ENCODE measurements at places on chromosomes 12 and 14.

GRCh38 chr12:131024721-131025120, 71.0 kb downstream of the ADGRD1 start:
- DNase-seq = no peak

DNA sequence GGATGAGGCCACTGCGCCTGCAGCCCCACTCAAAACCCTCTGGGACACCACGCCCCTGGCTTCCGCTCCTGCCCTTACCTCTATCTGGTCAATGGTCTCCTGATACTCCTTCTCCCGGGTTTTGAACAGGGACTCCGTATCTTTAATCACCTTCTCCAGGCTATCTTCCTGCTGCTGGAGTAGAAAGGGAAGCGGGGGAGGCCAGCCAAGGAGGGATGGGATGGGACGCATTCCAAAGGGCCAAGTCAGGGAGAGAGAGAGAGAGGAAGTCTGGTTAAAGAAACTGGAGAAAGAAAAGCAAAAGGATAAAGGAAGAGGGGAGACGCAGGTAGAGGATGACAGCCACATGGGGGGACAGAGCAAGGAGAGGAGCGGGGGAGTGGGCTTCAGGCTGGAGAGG, 7.9 kb downstream of the IFFO1 start:
- DNase-seq = no peak

DNA sequence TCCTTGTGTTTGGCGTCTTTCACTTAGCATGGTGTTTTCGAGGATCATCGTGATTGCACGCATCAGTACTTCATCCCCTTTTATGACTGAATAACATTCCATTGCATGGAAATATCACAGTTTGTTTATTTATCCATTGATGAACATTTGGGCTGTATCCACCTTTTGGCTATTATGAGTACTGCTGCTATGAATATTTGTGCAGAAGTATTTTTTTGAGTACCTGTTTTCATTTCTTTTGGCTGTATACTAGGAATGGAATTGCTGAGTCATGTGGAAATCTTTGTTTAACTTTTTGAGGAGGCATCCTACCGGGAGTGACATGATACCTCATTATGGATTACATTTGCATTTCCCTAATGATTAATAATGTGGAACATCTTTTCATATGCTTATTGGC, 66.4 kb downstream of the WNK1 start:
- no peak for DNase-seq

DNA sequence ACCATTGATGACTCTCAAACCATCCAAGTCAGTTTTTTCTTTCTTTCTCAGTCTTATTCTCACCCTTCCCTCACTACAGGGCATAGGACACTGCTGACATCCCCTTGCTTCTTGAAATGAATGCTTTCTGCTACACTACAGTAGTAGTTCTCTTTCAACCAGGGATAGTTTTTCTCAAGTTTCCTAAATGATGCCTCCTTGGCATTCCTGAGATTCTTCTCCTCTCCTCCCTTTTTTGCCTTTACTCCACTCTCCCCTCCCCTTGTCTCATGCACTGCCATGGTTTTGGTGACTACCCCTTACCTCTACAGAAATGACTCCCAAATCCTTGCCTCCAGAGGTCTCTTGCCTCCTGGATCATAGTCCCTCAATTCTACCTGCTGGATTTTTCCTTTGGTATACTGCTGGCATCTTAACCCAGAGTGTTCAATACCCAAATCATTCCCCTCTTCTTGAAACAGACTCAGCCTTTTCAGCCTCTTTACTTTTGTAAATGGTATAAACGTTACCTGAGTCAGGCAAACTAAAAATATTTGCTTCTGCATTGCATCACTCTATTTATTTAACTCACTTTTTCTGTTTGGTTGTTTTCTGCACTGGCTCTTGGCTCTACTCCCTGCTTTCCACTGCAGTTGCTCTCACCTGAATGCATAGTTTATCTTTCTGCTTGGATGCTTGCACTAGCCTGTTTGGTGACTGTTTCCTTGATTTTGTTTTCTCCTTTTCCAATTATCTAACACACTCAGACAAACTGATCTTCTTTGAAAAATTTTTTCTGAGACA, 211.6 kb upstream of the IGF1 start:
- no peak for DNase-seq

- DNase-seq = no peak
Measured at GRCh38 chr12:96242597-96242996, 48.4 kb downstream of the ELK3 start.

GRCh38 chr12:114679452-114679875, 4.5 kb downstream of the TBX3 start:
- no peak for DNase-seq

DNA sequence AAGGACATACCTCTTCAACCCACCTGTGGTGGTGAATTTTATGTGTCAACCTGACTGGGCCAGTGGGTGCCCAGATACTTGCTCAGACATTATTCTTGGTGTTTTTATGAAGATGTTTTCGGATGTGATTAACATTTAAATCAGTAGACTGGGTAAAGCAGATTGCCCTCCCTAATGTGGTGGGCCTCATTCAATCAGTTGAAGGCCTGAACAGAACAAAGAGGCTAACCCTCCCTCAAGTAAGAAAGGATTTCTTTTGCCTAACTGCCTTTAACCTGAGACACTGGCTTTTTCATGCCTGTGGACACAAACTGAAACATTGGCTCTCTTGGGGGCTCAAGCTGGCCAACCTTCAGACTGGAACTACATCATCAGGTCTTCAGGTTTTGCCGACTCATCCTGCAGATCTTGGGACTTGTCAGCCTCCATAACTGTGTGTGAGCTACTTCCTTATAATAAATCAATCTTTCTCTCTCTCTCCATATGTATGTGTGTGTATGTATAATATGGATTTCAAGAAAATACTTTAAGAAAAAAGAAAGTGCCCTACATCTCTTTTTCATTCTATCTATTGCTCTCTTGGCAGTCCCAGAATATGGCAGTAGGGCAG, 39.4 kb downstream of the RTN1 start:
- no peak for DNase-seq

- DNase-seq = no peak
Measured at GRCh38 chr12:3523728-3524127, 32.7 kb downstream of the PRMT8 start.

DNA sequence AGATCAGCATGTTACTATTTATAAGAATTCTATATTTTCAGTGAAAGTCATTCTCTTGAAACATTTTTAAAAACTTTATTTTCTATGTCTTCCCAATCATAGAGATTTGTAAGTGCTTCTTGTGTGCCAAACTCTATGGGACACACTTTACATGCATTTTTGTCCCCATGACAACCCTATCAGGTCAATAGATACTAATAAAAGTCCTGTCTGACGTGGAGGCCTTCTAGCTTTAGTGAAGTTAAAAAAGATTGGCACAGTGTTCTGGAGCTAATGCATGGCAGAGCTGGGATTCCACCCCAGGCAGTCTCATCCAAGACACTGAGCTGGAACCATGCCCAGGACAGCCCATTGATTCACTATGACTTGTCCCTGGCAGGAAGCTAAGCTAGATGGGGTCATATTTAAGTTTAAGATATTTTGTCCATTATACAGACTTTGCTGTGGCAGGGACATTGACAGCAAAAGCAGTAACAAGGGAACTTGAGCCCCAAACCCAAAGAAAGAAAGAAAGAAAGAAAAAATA, 28.1 kb downstream of the TTC6 start:
- no peak for DNase-seq

DNA sequence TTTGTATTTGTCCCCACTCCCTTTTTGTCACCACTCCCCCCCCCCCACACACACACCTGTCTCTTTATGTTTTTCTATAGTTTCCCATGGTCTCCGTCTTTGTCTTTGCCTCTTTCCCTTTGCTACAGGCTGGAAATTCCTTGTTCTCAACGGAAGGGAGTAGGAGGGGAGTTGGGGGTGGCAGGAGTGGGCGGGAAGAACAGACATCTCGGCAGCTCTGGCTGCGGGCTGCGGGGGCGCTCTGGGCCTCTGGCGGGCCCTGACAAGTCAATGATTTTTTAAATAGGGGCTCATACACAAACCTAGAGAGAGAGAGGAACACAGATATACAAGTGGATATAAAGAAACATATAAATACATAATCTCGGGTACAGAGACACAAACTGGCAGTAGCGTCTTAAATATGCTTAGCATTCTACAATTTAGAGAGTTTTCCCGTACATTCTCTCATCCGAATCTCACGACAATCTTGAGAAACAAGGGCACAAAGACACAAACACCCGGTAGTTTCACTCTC, 2.4 kb upstream of the NAB2 start:
- peak; percentile 45 for DNase-seq

DNA sequence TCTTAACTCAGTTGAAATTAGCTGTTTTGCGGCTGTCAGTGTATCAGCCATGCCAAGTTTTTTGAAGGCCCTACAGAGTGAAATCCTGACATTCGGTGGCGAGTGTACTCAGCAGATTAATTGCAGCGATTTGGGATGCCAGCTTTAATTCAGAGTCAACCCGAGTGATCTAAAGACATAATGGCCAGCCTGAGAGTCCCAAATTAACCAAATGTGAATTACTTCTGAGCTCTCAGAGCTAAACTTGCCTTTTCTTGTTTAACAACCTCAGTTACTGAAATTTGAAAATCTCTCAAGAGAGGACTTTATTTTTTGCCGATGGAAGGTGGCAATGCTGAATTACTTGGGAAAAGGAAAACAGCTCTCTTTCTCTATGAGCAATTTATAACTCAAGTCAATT, 148.5 kb downstream of the GLT1D1 start:
- no peak for DNase-seq

DNA sequence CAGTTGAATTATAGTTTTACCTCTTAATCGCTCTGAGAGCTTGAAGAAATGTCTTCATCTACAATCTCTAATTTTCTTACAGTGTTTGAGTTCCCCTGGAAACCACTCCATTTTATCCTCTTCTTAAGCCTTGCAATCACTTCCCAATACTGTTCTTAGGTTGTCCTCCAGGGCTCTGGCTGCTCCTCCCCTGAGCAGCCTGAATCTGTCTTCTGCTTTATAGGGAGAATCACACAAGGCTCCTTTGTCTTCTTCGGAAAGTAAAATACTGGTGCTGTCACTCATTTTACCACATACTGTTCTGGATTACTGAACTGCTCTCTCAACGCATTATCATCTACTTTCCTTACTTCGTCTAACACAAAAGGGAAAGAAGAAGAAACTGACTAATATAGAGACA, 133.7 kb downstream of the MDGA2 start:
- DNase-seq = no peak

- DNase-seq = no peak
Measured at GRCh38 chr14:86999036-86999435, 993.9 kb downstream of the GALC start.

- no peak for DNase-seq
Measured at GRCh38 chr14:102275866-102276265, 29.1 kb downstream of the MOK start.

- DNase-seq = no peak
Measured at GRCh38 chr12:54060174-54060974, 6.7 kb downstream of the HOXC4 start.

- DNase-seq = no peak
Measured at GRCh38 chr14:37114559-37114958, 57.8 kb downstream of the SLC25A21 start.

DNA sequence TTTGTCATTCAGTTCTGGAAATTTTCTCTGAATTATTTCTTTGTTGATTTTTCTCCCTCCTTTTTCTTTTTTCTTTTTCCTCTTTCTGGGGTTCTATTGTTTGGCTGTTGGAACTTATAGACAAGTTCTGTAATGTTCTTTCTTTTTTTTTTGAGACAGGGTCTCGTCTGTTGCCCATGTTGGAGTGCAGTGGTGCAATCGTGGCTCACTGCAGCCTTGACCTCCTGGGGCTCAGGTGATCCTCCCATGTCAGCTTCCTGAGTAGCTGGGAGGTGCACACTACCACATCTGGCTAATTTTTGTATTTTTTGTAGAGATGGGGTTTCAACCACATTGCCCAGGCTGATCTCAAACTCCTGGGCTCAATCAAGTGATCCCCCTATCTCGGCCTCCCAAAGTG, 30.1 kb upstream of the TBC1D30 start:
- no peak for DNase-seq

DNA sequence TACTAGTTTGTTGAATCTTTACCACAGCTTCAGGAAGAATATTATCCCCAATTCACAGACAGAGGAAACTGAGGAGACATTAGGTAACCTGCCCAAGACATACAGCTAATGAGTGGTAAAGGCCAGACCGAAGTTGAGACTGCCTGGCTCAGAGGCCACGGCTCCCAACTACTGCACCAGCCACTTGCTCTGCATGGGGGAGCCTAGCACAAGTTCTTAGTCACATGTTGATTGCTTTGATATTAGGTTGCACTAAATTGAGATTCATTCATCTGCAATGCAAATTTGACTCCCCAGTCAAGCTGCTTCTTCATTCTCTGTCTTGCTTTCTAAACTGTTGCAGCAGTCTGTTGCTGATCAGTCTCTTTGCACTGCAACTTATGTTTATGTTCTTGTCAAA, 25.9 kb upstream of the POLR3B start:
- DNase-seq = no peak

DNA sequence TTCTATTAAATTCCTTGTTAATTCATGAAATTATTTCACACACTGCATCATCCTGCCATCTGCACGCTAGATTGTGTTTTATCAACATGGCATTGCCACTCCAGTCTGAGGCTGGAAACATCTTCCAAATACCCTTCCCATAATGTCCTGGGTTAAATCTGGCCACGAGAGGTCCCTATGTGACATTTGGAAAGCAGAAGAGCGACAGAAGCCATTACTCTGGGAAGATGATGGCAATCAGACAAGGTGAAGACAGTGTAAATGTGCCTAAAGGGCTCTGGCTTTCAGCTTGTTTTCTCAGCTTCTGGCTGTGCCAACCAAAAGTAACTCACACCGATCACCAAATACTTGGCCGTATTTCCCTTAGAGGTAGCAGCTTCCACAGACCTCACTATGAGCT, 144.8 kb downstream of the CAPZA3 start:
- DNase-seq = no peak

DNA sequence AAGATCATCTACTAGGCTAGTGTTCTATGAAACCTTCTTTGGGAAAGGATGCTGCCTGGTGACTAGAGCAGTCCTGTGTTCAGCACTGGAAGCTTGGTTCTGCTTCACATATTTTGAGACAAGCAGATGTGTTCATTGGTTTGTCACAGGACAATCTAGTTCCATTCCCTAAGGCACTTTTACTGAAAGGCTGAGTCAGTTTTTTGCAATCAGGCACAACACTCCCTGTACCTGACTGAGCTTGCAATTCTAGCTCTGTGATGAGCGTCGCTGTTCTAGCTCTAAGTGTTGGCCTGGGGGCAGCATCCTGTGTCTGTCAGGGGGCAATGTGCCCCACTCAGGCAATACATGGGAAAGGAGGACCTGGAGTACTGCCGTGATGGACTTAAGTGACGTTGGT, 144.4 kb downstream of the CAND1 start:
- DNase-seq = no peak
